Muscle of back (tissue), 13 donors: ENCODE measurements at places on chromosomes 12 and 14. TPM values are rescaled to one million over a fixed set of nuclear protein-coding genes. Genes with fewer than 3 reads are reported as not detected.

The GPR137C gene
- 4.7 TPM for polyA plus RNA-seq

The ITGB7 gene
- polyA plus RNA-seq, result 0.66 TPM

The ATXN2 gene
- polyA plus RNA-seq, result 66.1 TPM

The MFAP5 gene
- 241 TPM for polyA plus RNA-seq

The NPFF gene
- not detected for polyA plus RNA-seq

The SERPINA6 gene
- not detected for polyA plus RNA-seq

The GPD1 gene
- polyA plus RNA-seq, result 51.7 TPM

The SLC25A21 gene
- polyA plus RNA-seq, result 1.3 TPM

The GPX2 gene
- not detected for polyA plus RNA-seq

The GRIP1 gene
- polyA plus RNA-seq, result 0.49 TPM

The GALNT16 gene
- polyA plus RNA-seq, result 27.1 TPM

The ADAMTS20 gene
- 0.40 TPM for polyA plus RNA-seq

The DAO gene
- polyA plus RNA-seq, result not detected

The IAPP gene
- polyA plus RNA-seq, result not detected

The KRT2 gene
- not detected for polyA plus RNA-seq

The B4GALNT3 gene
- 11.2 TPM for polyA plus RNA-seq

The CCDC175 gene
- not detected for polyA plus RNA-seq

The DEGS2 gene
- 0.40 TPM for polyA plus RNA-seq

The KRT83 gene
- not detected for polyA plus RNA-seq

The RFC5 gene
- 13.2 TPM for polyA plus RNA-seq

The OR9K2 gene
- polyA plus RNA-seq, result not detected

The PARP11 gene
- 6.9 TPM for polyA plus RNA-seq

The GON7 gene
- 9.5 TPM for polyA plus RNA-seq

The ABCB9 gene
- polyA plus RNA-seq, result 3.6 TPM

The AQP6 gene
- 0.16 TPM for polyA plus RNA-seq

The OASL gene
- polyA plus RNA-seq, result not detected

The SYT1 gene
- 1.9 TPM for polyA plus RNA-seq

The PPP1R1A gene
- 43.1 TPM for polyA plus RNA-seq

The ASIC1 gene
- polyA plus RNA-seq, result 15.1 TPM

The COX14 gene
- polyA plus RNA-seq, result 40.6 TPM
